ENCODE measurements at places on chromosomes 16 and 17. TPM values are rescaled to one million over a fixed set of nuclear protein-coding genes. Genes with fewer than 3 reads are reported as not detected.

KCNH4 gene
- 0.25 TPM for total RNA-seq

TNRC6A gene
- 74.6 TPM for total RNA-seq

MYO15B gene
- 202 TPM for total RNA-seq

KRTAP4-9 gene
- not detected for total RNA-seq

GPR139 gene
- not detected for total RNA-seq

CACNG1 gene
- not detected for total RNA-seq

HIGD1B gene
- not detected for total RNA-seq

SDR42E1 gene
- total RNA-seq, result 4.5 TPM

KRT40 gene
- total RNA-seq, result not detected

FOXO3B gene
- total RNA-seq, result 3.2 TPM

TPSG1 gene
- total RNA-seq, result not detected

RPS6KB1 gene
- 129 TPM for total RNA-seq

ADAP2 gene
- 1.1 TPM for total RNA-seq

LITAF gene
- 226 TPM for total RNA-seq

KAT7 gene
- total RNA-seq, result 187 TPM

CES3 gene
- total RNA-seq, result 1.1 TPM

EFTUD2 gene
- total RNA-seq, result 112 TPM

LYRM9 gene
- total RNA-seq, result 15.7 TPM

CD300LB gene
- 0.56 TPM for total RNA-seq

TEKT5 gene
- not detected for total RNA-seq

CBX4 gene
- 202 TPM for total RNA-seq
